ENCODE measurements at places on chromosomes 6 and 20.

DNA sequence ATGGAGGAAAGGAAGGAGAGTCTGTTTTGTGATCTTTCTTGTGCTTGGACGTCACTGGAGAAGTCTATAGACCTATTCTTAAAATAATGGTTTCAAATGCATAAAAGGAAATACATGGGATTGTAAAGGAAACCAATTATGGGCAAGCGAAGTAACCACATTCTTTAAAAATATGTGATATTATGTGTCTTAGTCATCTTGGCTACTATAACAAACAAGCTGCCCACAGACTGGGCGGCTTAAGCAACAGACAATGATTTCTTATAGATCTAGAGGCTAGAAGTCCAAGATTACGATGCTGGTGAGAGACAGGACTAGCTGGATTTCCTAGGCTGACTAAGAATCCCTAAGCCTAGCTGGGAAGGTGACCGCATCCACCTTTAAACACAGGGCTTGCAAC lies 49.4 kb upstream of the CD83 start:
- H3K4me1 ChIP-seq = no peaks in the 10 kb centered on the region
- peaks cover 6% of the 10 kb centered on the region for H3K27me3 ChIP-seq
- no peak for DNase-seq
- no peaks in the 10 kb centered on the region for H3K36me3 ChIP-seq

- no peak overlapping the region for H3K4me3 ChIP-seq
- no peak overlapping the region for H3K27ac ChIP-seq
- H3K36me3 ChIP-seq = no peaks in the 10 kb centered on the region
Measured at GRCh38 chr6:52409499-52409898, 10.6 kb upstream of the EFHC1 start.

DNA sequence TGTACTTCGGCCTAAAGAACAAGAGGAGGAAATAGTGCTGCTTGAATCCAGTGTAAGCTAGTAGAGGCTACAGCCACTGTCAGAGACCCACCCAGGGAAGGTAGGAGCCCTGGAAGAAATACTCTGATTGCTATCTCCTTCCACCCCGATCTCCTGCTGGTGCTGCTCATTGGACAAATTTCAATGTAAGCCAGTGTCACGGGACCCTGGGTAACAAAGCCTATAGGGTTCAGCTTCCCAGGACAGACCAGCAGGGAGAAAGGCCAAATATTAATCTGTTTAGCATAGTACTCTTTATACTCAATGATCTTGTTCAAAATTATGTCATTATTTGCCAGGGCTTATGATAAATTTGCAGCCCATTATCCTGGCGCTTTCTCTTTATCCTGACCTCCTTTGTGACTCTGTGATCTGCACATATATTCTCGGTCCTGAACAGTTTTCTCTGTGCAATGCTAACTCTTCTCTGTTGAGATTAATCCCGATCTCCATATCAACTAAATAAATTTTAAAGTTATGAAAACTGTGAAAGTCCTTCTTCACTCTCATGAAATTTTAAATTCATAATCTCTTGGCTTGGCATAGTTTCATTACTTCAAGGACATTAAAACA lies 218.8 kb upstream of the PREP start:
- no peak overlapping the region for H3K27ac ChIP-seq
- H3K4me1 ChIP-seq = no peaks in the 10 kb centered on the region
- no peaks in the 10 kb centered on the region for H3K27me3 ChIP-seq
- DNase-seq = no peak
- no peak overlapping the region for H3K4me3 ChIP-seq
- H3K36me3 ChIP-seq = no peaks in the 10 kb centered on the region

DNA sequence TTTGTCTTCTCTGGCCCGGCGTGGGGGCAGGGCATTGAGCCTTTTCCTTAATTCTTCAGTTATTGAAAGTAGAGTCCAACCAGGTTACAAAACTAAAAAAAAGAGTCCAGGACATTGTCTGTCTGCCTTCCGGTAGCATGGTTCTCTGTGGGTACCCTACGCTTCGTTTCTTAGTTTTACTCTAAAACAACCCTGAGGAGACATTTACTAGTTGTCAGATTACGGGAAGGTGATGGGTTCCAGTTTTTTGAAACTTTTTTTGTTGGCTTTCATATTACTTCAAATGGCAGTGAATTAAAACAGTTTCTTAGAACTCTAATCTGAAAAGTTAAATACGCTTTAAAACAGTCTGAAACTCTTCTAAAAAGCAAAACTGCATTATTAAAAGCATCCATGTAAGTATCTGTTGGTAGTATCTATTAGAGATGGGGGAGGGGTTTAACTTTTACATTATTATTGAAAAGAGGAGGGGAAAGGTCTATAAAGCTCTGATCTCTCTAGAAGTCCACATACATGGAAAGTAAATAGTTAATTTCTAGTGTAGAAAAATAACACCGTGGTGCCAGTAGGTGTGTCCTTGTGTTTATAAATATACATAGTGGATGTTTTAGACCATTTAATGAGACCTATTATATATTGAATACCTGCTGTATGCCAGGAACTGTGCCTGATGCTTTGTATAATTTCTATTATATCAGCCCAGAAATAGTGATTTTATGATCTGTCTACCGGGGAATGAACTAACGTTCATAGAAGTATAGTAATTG lies 2.2 kb downstream of the BICRAL start:
- peaks cover 3% of the 10 kb centered on the region for H3K36me3 ChIP-seq
- H3K4me3 ChIP-seq = peak overlapping the region; percentile 95
- H3K27me3 ChIP-seq = no peaks in the 10 kb centered on the region
- no peak for DNase-seq
- H3K27ac ChIP-seq = peak overlapping the region; percentile 100
- H3K4me1 ChIP-seq = peaks cover 40% of the 10 kb centered on the region

DNA sequence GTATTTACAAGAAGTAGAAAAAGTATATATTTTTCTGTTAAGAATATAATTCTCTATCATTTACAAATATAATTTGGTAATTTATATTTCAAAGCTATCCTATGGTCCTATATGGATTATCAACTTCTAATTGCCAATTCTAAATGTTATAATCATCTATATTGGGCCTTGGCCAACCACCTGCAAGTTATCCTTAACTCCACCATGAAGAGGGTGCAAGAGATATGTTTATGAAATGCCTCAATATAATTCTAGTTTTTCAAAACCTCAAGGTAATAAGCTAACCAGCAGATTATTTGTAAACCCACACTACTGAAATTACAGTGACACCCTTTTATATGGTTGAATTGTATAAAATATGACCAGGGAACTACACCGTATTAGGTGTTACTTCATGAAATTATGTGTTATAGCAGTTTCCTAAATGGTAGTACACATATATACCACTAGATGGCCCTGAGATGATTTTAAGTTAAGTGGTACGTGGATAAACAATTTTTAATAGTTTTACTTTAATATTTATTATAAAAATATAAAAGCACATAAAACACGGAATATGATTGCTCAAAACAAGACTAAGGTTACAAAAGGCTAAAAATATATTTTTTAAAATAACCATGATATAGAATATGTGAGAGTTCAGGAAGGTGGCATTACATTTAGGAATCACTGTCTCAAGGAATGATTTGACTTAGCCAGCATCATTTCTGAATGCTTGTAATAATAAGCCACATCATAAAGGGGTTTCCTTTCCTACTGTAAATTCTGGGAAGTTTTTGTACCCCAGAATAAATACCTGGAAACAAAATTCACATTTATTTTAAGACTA lies 9.8 kb upstream of the PNISR start:
- no peak overlapping the region for H3K4me3 ChIP-seq
- no peak for DNase-seq
- no peaks in the 10 kb centered on the region for H3K27me3 ChIP-seq
- no peak overlapping the region for H3K27ac ChIP-seq
- no peaks in the 10 kb centered on the region for H3K4me1 ChIP-seq

- H3K4me1 ChIP-seq = no peaks in the 10 kb centered on the region
- no peaks in the 10 kb centered on the region for H3K27me3 ChIP-seq
- DNase-seq = no peak
- H3K36me3 ChIP-seq = no peaks in the 10 kb centered on the region
- H3K4me3 ChIP-seq = no peak overlapping the region
Measured at GRCh38 chr6:165615636-165616035, 47.4 kb downstream of the PDE10A start.

DNA sequence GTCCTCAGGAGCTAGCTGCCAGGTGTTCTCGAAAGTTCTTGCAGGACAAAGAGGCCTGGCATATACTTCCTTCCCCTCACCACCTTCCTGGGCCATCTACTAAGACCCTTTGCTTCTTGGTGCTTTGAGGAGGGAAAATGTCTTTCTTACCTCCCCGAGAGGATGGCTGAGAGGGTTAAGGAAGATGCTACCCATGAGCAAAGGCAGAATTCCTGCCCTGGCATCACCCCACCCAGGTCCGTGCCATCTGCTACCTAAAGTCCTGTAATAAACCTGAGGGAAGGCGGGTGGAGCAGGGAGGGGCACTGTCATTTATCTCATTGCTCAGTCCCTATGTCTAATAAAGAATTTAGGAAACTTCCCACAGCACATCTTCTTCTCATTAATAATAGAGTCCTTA lies 16.2 kb downstream of the GFOD1 start:
- DNase-seq = no peak
- no peaks in the 10 kb centered on the region for H3K27me3 ChIP-seq
- H3K27ac ChIP-seq = no peak overlapping the region
- no peak overlapping the region for H3K4me3 ChIP-seq
- no peaks in the 10 kb centered on the region for H3K36me3 ChIP-seq

DNA sequence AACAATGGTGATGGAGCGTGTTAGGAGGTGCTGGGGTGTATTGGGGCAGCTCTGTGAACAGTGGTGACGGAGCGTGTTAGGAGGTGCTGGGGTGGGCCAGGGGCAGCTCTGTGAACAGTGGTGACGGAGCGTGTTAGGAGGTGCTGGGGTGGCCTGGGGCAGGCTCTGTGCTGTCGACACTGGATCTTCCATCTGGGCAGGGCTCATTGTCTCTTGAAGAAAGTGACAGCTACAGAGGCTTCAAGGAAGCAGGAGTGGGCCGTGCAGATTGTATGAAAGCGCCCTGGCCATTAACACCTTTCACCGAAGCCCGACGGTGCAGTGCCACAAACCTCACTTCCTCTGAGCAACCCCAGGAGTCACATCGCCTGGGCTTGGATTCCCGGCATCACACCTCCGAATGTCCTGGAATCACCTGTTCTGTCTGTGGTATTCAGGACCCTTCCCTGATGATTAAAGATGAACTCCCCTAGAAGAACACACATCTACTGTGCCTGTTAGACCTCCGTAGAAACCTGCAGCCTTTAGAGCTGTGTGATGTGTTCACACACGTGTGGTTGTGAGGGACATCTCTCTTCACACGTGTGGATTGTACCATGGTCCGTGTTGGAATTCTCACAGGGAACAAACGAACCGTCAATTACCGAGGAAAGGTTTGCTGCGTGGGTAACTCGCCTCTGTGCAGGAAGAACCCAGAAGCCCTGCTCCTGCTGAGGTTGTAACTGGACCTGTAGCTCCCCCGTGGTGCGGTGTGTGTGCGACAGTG lies 377.7 kb downstream of the THBS2 start:
- H3K4me3 ChIP-seq = no peak overlapping the region
- no peaks in the 10 kb centered on the region for H3K4me1 ChIP-seq
- DNase-seq = no peak
- peaks cover 14% of the 10 kb centered on the region for H3K27me3 ChIP-seq
